Stomach (tissue), 19 donors: ENCODE measurements at places on chromosomes 4 and X. TPM values are rescaled to one million over a fixed set of nuclear protein-coding genes. Genes with fewer than 3 reads are reported as not detected.

DNA sequence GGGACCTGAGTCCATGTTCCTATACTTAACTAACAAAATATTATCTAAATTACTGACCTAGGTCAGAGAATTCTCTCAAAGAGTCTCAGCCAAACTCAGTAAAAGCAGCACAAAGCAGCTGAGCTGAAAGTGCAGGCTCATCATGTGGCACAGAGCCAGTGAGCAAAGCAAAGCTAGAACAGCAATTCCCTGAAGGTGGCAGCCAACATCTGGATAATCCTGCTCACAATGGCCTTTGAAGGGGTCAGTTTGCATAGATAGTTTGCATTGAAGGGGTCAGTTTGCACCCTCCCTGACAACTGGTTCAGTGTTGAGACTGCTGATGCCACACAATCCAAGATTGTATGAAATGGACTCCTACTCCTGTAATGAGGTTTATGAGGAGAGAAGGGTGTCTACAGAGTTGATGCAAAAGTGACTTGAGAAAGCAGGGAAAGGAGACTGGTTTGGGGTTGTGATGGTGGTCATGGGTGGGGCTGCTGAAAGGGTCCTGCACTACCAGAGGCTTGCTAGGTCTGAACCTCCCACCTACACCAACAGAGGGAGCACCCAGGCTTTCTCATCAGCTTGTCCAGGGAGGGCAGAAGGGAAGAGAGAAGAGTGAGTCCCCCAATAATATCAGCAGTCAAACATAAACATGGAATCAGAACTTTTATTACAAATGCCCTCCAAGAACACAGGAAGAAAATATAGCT is 39.7 kb downstream of the TRIM61 start:
- no peaks in the 10 kb centered on the region for H3K4me1 ChIP-seq
- no peak overlapping the region for H3K27ac ChIP-seq
- no peak for DNase-seq
- no peaks in the 10 kb centered on the region for H3K27me3 ChIP-seq

Gene PAGE2B
- polyA plus RNA-seq = not detected

Gene FGFBP2
- polyA plus RNA-seq = 0.63 TPM

Gene ADH1B
- 69.3 TPM for polyA plus RNA-seq

Gene ARX
- 0.76 TPM for polyA plus RNA-seq

- H3K4me3 ChIP-seq = no peak overlapping the region
- no peak for DNase-seq
- H3K4me1 ChIP-seq = no peaks in the 10 kb centered on the region
- no peaks in the 10 kb centered on the region for H3K36me3 ChIP-seq
- no peak overlapping the region for H3K27ac ChIP-seq
Observed at GRCh38 chr4:182150645-182151044, 92.6 kb upstream of the TENM3 start.

DNA sequence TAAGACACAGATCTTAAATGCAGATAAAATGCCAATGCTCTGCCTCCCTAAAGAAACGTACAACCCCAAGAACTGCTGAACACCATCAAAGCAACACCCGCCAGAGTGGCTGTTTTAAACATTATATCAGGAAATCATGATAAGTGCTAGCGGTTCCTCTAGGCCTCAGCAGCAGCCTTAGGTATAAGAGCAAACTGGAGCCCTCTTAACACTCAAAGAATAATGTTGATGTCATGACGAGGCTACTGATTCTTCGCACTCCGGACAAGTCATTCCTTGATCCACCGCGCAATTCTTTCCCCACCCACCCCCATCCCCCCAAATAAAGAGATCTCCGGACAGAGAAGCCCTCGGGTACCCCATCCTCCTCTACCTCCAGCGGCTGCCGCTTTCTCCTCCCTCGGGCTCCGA is 507 bp downstream of the LIN54 start:
- peak overlapping the region; percentile 95 for H3K27ac ChIP-seq
- H3K36me3 ChIP-seq = no peaks in the 10 kb centered on the region
- peak overlapping the region; percentile 74 for H3K4me3 ChIP-seq
- peaks cover 37% of the 10 kb centered on the region for H3K4me1 ChIP-seq
- no peak for DNase-seq
- no peaks in the 10 kb centered on the region for H3K27me3 ChIP-seq

- no peak overlapping the region for H3K4me3 ChIP-seq
- peak; percentile 10 for DNase-seq
- H3K36me3 ChIP-seq = no peaks in the 10 kb centered on the region
- H3K4me1 ChIP-seq = no peaks in the 10 kb centered on the region
- H3K27me3 ChIP-seq = no peaks in the 10 kb centered on the region
Observed at GRCh38 chr4:80422727-80423404, 87.3 kb downstream of the CFAP299 start.

GRCh38 chrX:25013632-25014365 is 2.0 kb downstream of the ARX start:
- H3K36me3 ChIP-seq = no peaks in the 10 kb centered on the region
- H3K4me1 ChIP-seq = peaks cover 31% of the 10 kb centered on the region
- no peak overlapping the region for H3K27ac ChIP-seq
- no peak overlapping the region for H3K4me3 ChIP-seq
- peaks cover 87% of the 10 kb centered on the region for H3K27me3 ChIP-seq

DNA sequence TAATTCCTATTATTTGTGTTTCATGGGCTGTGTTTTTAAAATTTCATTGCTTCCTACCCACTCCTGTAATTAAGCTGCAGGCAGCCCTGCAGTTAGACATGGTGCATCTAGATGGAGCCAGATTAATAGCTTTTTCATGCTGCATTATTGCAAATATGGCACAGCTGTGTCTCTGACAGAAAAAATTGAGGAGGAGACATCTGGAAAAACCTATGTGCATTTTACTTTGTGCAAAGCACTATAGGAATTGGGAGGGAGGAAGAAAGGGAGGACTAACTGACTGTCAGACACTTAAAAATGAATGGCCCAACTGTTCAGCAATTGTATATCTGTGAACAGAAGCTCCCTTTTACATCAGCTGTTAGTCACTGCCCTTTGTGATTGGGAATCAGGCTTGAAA is 8.1 kb upstream of the RPGR start:
- H3K4me3 ChIP-seq = no peak overlapping the region
- no peak for DNase-seq
- H3K27me3 ChIP-seq = no peaks in the 10 kb centered on the region
- H3K36me3 ChIP-seq = no peaks in the 10 kb centered on the region
- no peaks in the 10 kb centered on the region for H3K4me1 ChIP-seq

Gene TLR8
- 0.13 TPM for polyA plus RNA-seq

DNA sequence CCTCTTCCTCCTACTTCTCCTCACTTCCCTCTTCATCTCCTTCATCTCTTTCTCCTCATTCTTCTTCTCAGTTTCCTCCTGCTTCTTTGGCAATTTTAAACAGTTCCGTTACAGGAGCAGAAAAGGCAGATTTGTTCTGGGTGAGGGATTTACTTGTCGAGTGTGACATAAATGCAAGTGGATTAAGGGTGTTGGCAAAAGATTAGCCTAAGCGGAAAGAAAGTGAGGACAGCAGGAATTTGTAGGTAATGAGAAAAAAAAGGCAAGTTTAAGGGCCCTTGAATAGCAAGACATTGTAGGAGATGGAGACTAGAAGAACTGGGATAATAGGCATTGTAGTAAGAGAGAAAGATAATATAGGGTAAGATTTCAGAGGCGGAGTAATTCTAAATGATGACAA is 841.6 kb downstream of the RAPGEF2 start:
- H3K27ac ChIP-seq = no peak overlapping the region
- H3K27me3 ChIP-seq = no peaks in the 10 kb centered on the region
- H3K36me3 ChIP-seq = no peaks in the 10 kb centered on the region

DNA sequence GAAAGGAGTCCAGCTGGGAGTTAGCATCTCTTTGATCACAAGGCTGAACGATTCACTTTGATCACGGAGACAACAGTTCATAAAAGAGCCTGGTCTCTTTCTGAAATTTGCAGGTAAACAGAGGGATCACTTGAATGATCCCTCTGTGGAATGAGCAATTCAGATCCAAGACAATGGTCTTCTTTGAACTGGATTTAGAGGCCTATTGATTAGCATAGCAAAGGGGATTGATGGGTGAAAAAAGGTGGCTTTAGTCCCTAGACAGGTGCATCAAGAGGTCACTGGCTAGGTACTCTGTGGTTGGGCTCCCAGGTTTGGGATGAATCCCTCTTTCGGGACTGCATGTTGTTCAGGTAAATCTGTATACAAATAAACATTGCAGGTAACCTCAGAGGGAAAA is 223.8 kb upstream of the TAPT1 start:
- DNase-seq = no peak
- H3K4me1 ChIP-seq = no peaks in the 10 kb centered on the region
- H3K36me3 ChIP-seq = no peaks in the 10 kb centered on the region
- no peak overlapping the region for H3K27ac ChIP-seq
- H3K4me3 ChIP-seq = no peak overlapping the region

GRCh38 chr4:161285461-161285860 is 878.3 kb downstream of the FSTL5 start:
- no peak overlapping the region for H3K4me3 ChIP-seq
- H3K36me3 ChIP-seq = no peaks in the 10 kb centered on the region
- H3K27ac ChIP-seq = no peak overlapping the region
- H3K4me1 ChIP-seq = no peaks in the 10 kb centered on the region
- no peaks in the 10 kb centered on the region for H3K27me3 ChIP-seq
- no peak for DNase-seq

- H3K36me3 ChIP-seq = no peaks in the 10 kb centered on the region
- no peaks in the 10 kb centered on the region for H3K4me1 ChIP-seq
- H3K27ac ChIP-seq = no peak overlapping the region
- H3K27me3 ChIP-seq = no peaks in the 10 kb centered on the region
- DNase-seq = no peak
- no peak overlapping the region for H3K4me3 ChIP-seq
Observed at GRCh38 chr4:107153956-107154355, 117.8 kb upstream of the DKK2 start.

DNA sequence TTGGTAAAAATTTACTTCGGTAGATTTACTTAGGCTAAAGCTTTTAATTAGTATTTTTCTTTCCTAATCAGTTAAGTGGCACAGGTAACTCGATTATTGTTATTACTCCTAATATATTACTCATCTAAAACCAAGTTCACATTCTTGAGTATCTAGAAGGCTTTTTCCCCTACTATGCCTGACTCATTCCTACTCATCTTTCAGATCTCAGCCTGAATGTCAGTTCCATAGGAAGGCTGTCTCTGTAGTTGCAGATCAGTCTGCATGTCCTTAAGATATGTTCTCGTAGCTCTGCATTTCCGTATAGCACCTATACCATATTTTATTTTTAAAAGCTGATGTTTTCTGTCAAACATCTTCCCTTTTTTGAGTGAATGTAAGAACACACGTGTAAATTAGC is 5.9 kb upstream of the FAM184B start:
- H3K27ac ChIP-seq = no peak overlapping the region
- no peaks in the 10 kb centered on the region for H3K27me3 ChIP-seq
- H3K4me3 ChIP-seq = no peak overlapping the region

DNA sequence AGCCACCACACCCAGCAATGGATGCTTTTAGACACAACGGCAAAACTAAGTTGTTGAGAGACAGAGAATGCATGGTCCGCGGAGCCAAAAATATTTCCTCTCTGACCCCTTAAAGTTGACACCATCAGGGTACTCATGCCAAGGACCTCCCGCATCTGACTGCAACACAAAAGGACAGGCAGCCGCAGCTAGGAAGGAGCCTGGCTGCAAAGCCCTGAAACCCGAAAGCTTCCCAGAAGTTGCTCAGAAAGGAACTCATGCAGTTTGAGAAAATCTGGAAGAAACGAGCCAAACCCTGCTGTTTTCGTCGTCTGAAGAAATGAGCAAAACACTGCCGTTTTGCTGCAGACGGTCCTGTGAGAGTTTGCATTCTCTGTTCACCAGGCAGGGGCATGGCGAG is 16.5 kb downstream of the DHRSX start:
- no peak for DNase-seq
- peaks cover 31% of the 10 kb centered on the region for H3K36me3 ChIP-seq
- no peak overlapping the region for H3K4me3 ChIP-seq
- H3K4me1 ChIP-seq = no peaks in the 10 kb centered on the region
- H3K27ac ChIP-seq = peak overlapping the region; percentile 64

DNA sequence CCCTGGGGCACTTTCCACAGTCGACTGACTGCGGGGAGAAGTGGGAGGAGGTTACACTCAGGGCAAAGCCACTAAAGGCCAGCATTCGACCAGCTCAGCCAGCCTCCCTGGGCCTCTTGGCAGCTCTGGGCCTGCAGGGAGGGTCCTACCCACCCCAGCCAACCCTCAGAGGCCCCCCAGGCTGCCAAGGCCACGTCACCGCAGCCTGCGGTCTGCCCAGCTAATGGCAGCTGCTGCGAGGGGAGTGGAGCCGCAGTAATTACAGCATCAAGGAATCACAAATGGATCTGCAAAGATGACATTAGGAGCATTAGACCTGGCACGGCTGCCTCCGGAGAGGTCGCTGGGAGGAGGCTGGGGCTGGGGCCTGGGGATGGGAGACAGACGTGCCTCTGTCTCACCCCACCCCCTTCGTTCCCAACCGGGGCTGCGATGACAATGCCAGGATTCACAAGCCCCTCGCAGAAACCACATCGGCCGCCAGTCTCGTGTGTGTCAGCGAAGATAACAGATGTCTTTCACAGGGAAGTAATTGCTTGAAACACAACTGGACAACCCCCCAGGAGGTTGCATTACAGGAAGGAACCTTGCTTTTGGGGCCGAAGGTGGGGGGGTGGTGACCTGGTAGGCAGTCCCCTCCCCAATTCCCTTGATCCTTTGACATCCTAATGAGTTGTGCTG is 367.6 kb downstream of the BCOR start:
- DNase-seq = peak; percentile 56
- H3K27me3 ChIP-seq = no peaks in the 10 kb centered on the region
- H3K27ac ChIP-seq = peak overlapping the region; percentile 63
- no peak overlapping the region for H3K4me3 ChIP-seq

GRCh38 chr4:90027565-90027964 is 99.6 kb upstream of the CCSER1 start:
- H3K27ac ChIP-seq = no peak overlapping the region
- DNase-seq = no peak
- no peaks in the 10 kb centered on the region for H3K27me3 ChIP-seq
- H3K4me1 ChIP-seq = no peaks in the 10 kb centered on the region
- no peaks in the 10 kb centered on the region for H3K36me3 ChIP-seq

Gene OPN1MW3
- polyA plus RNA-seq = not detected

DNA sequence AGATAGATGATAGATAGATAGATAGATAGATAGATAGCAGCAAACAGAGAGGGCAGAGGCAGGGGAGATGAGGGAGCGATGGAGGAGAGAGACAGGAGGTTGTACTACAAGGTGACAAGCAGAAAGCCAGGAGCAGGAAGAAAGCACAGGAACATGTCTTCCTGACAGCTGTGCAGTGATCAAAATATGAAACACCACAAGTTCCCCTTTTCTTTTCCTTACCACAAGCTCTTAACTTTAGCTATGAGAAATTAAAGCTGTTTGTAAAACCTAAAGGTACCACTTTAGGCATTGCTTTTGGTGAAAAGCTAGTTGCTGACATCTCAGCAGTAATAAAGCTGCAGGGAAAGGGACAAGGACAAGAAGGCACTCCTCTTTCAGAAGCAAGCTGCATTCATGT is 9.1 kb upstream of the MAGED4B start:
- no peaks in the 10 kb centered on the region for H3K36me3 ChIP-seq
- H3K4me1 ChIP-seq = no peaks in the 10 kb centered on the region
- DNase-seq = no peak
- H3K27ac ChIP-seq = no peak overlapping the region
- no peak overlapping the region for H3K4me3 ChIP-seq
